Suprapubic skin (tissue), 4 donors: ENCODE measurements at places on chromosomes 2 and 18. TPM values are rescaled to one million over a fixed set of nuclear protein-coding genes. Genes with fewer than 3 reads are reported as not detected.

TP53I3 gene
- 11.7 TPM for total RNA-seq

COLEC12 gene
- 5.1 TPM for total RNA-seq

SERPINB7 gene
- 152 TPM for total RNA-seq

TMEM198 gene
- total RNA-seq: 1.4 TPM

GPR35 gene
- total RNA-seq: 7.5 TPM

TFCP2L1 gene
- total RNA-seq: 46.6 TPM

PRKD3 gene
- total RNA-seq: 26.4 TPM

GRHL1 gene
- 233 TPM for total RNA-seq

IL18RAP gene
- total RNA-seq: not detected

GPR75 gene
- 4.5 TPM for total RNA-seq

DPY30 gene
- total RNA-seq: 51.0 TPM

SLC4A5 gene
- total RNA-seq: 4.1 TPM

NDC80 gene
- total RNA-seq: 2.5 TPM

ATP8B1 gene
- 59.1 TPM for total RNA-seq

DRC1 gene
- 0.26 TPM for total RNA-seq

GRCh38 chr2:135676031-135676430, 65.6 kb upstream of the UBXN4 start:
- no peaks in the 10 kb centered on the region for H3K4me1 ChIP-seq
- no peaks in the 10 kb centered on the region for H3K27me3 ChIP-seq
- no peak overlapping the region for H3K27ac ChIP-seq
- peaks cover 36% of the 10 kb centered on the region for H3K36me3 ChIP-seq
- no peak overlapping the region for H3K4me3 ChIP-seq
- DNase-seq: no peak

GRCh38 chr2:28958689-28959088, 22.4 kb upstream of the TOGARAM2 start:
- no peak overlapping the region for H3K4me3 ChIP-seq
- no peaks in the 10 kb centered on the region for H3K36me3 ChIP-seq
- no peaks in the 10 kb centered on the region for H3K27me3 ChIP-seq
- peaks cover 6% of the 10 kb centered on the region for H3K4me1 ChIP-seq

- H3K36me3 ChIP-seq: no peaks in the 10 kb centered on the region
- no peak overlapping the region for H3K27ac ChIP-seq
- no peak for DNase-seq
- no peaks in the 10 kb centered on the region for H3K27me3 ChIP-seq
- H3K4me3 ChIP-seq: no peak overlapping the region
Measured at GRCh38 chr2:183219888-183220287, 95.6 kb downstream of the NUP35 start.

- H3K27ac ChIP-seq: no peak overlapping the region
- H3K27me3 ChIP-seq: no peaks in the 10 kb centered on the region
- no peak overlapping the region for H3K4me3 ChIP-seq
- no peaks in the 10 kb centered on the region for H3K4me1 ChIP-seq
- DNase-seq: no peak
Measured at GRCh38 chr2:169185711-169186110, 116.3 kb downstream of the DHRS9 start.

DNA sequence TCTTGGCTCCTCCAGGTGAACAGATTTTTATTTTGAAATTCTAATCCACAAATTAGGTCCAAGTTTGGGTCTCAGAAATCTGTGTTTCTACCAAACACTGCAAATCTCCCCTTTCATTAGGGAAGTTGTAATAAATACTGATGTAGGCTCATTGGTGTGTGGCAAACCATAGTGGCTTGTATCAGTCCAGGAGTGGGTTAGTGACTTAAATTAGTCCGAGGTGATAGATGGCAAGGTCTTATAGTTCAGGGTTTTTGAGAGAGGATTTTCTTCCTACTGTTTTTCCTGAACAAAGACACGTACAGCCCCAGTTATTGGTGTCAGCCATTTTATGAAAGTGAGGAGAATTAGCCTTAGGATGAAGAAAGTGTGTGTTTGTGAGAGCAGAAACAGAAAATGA, 74.6 kb downstream of the RPRM start:
- no peak for DNase-seq
- H3K4me1 ChIP-seq: peaks cover 5% of the 10 kb centered on the region
- H3K27ac ChIP-seq: no peak overlapping the region
- H3K4me3 ChIP-seq: no peak overlapping the region
- H3K27me3 ChIP-seq: no peaks in the 10 kb centered on the region
- no peaks in the 10 kb centered on the region for H3K36me3 ChIP-seq

GRCh38 chr2:113058411-113058994, 495 bp upstream of the IL36RN start:
- H3K4me1 ChIP-seq: no peaks in the 10 kb centered on the region
- no peaks in the 10 kb centered on the region for H3K36me3 ChIP-seq
- no peak overlapping the region for H3K4me3 ChIP-seq
- no peak overlapping the region for H3K27ac ChIP-seq

- H3K4me1 ChIP-seq: peaks cover 34% of the 10 kb centered on the region
- peak; percentile 44 for DNase-seq
- no peaks in the 10 kb centered on the region for H3K27me3 ChIP-seq
- no peak overlapping the region for H3K27ac ChIP-seq
- H3K4me3 ChIP-seq: no peak overlapping the region
Measured at GRCh38 chr2:111704246-111704645, 179.7 kb downstream of the ANAPC1 start.

GRCh38 chr18:44954257-44954656, 273.6 kb downstream of the SETBP1 start:
- peaks cover 17% of the 10 kb centered on the region for H3K36me3 ChIP-seq
- no peaks in the 10 kb centered on the region for H3K27me3 ChIP-seq
- no peak overlapping the region for H3K27ac ChIP-seq
- no peaks in the 10 kb centered on the region for H3K4me1 ChIP-seq
- no peak overlapping the region for H3K4me3 ChIP-seq

DNA sequence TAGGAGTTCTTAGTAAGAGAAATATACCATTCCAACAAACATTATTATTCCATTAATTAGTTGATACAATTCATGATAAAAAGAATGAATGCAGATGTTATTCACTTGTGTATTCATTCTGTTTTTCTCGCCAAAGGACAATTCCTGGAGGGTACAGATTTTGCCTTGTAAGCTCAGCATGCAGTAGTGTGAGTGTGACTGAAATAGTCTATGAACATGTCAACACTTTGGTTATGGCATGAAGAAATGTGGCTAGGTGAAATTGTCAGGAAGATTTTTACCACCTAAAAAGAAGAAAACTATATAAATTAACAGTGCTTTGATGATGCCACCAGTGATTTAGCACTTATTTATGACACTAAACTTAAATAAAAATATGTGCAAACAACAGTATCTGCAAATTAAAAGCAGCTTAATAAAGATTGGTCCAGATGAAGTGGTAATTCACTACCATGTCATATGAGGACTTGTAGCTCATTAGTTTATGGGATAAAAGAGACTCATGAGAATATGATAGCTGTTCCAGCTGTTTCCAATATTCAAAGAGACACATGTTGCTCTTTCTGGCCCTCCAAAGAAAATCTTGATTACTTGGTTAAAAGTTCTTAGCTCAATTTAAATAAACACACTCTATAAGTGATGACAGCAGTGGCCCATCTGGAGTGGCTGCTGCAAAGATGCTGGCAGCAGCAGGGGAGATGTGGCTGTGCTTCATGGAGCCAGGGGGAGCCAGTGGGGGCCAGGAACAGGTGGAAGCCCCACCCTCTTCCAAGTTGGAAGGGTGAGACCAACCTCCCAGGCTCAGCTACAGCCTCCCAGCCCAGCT, 165.0 kb downstream of the CDH19 start:
- no peak for DNase-seq
- no peak overlapping the region for H3K27ac ChIP-seq
- H3K4me1 ChIP-seq: no peaks in the 10 kb centered on the region

DNA sequence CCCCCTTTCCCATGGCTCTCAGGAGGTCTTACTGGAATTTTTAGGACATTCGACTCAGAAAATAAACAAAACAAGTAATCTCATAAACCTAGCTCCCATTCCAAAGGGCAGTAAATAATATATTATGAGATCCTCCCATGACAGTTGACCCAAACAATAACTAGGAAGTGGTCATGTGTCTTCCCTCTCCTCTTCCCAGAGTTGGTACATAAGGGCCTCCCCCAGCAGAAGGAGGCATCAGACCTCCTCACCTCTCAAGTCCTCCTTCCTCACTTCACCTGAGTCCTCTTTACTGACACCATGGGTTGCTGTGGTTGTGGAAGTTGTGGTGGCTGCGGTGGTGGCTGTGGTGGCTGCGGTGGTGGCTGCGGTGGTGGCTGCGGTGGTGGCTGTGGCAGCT, at the start of gene SCYGR7:
SCYGR7 (plus strand) TSS at position 301 of the 400 bp plus-strand sequence; CDS start at position 301, 0 bp downstream.
- no peaks in the 10 kb centered on the region for H3K27me3 ChIP-seq
- no peak within 1 kb of the TSS for H3K27ac ChIP-seq
- DNase-seq: no peak
- no peak within 1 kb of the TSS for H3K4me3 ChIP-seq

- H3K27ac ChIP-seq: no peak overlapping the region
- no peak overlapping the region for H3K4me3 ChIP-seq
- peaks cover 10% of the 10 kb centered on the region for H3K4me1 ChIP-seq
- no peaks in the 10 kb centered on the region for H3K27me3 ChIP-seq
Measured at GRCh38 chr2:97910403-97911205, 85.1 kb downstream of the TMEM131 start.

- H3K27ac ChIP-seq: no peak overlapping the region
- H3K4me1 ChIP-seq: no peaks in the 10 kb centered on the region
- DNase-seq: no peak
Measured at GRCh38 chr2:154187948-154188347, 316.2 kb downstream of the GALNT13 start.

DNA sequence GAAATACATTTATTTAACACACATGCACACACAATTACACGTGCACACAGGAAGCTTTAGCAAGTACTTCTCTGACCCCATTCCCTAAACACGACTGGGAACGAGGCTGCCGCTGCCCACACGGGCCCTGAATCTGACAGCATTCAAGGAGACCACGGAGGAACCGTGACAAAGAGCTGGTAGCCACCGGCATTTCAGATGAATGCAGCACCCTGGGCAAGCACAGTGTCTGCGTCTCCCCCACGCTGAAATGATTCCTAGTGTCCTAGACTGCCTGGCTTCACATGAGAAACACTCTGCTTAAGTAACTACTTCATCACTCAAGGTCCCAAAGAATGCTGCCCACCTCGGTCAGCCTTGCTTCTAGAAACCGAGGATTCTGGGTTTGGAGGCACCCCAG, 95.0 kb downstream of the HDAC4 start:
- peak; percentile 55 for DNase-seq
- no peak overlapping the region for H3K27ac ChIP-seq
- H3K4me3 ChIP-seq: no peak overlapping the region
- H3K36me3 ChIP-seq: no peaks in the 10 kb centered on the region
- peaks cover 60% of the 10 kb centered on the region for H3K4me1 ChIP-seq
- H3K27me3 ChIP-seq: no peaks in the 10 kb centered on the region

- no peak overlapping the region for H3K4me3 ChIP-seq
- H3K4me1 ChIP-seq: no peaks in the 10 kb centered on the region
- peaks cover 3% of the 10 kb centered on the region for H3K27me3 ChIP-seq
- no peaks in the 10 kb centered on the region for H3K36me3 ChIP-seq
- no peak overlapping the region for H3K27ac ChIP-seq
Measured at GRCh38 chr2:96159084-96159830, 14.0 kb upstream of the DUSP2 start.

DNA sequence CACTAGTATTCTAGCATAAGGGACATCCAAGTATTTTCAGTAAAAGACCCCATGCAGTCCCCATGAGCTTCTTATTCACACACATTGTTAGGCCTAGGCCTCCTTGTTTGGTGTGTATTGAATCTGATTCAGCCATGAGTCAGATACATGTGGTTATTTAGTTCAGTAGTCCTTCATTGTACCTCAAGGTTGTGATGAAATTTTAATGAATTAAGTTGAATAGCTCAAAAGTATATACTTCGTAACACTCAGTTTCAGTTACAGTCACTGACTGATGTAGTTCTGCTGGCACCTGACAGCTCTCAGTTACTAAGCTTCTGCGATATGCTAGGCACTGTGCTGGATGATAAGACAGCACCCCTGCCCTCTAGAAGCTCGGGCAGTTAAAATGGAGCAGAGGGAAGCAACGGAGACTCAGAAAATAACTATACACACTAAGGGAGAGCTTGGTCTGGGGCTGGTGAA, 86.4 kb downstream of the XRCC5 start:
- H3K4me1 ChIP-seq: no peaks in the 10 kb centered on the region
- no peaks in the 10 kb centered on the region for H3K27me3 ChIP-seq
- H3K27ac ChIP-seq: no peak overlapping the region
- H3K4me3 ChIP-seq: no peak overlapping the region
- no peak for DNase-seq

DNA sequence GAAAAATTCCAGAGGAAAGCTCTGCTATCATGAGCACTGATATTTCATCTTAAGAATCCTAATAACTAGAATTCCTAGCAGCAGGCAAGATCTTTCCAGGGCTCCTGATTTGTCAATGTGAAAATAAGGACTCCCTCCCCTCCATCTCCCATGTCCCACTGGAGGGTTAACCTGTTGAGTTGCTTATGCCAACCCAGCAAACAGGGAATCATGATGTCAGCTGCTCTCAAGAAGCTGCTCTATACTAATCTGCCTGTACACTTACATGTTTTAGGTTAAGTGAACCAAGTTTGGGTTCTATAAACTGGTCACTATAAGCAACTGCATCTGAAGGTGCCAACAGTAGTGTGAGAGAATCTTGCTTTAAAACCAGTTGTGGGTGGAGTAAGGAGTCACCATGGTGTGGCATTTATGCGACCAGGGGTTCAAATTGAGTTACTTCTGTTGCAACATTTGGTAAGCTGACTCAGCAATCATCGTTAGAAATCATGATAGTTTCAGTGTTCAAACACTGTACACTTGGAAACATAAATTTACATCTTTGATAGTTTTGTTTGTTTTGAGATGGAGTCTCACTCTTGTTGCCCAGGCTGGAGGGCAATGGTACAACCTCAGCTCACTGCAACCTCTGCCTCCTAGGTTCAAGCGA, 53.4 kb downstream of the STK25 start:
- DNase-seq: no peak
- no peaks in the 10 kb centered on the region for H3K27me3 ChIP-seq
- H3K27ac ChIP-seq: no peak overlapping the region
- no peak overlapping the region for H3K4me3 ChIP-seq
- peaks cover 3% of the 10 kb centered on the region for H3K36me3 ChIP-seq

DNA sequence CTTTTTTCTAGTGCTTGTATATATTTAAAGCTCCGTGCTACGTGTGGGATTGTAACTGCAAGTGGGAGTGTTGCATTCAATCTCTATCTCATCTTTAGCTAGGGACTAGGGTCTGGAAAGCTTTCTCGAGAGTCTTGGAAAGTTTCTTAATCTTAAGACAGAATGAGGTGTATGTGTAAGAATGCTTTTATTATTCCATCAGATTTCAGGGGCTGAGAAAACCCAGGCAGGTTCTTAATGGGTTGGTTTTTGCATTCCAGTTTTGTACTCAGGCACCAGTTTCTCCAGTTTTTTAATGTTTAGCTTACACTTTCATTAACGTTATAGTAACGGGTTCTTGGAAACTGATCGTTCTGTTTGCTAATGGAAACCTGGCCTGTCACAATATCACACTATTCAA, 20.3 kb downstream of the MRPL19 start:
- no peak overlapping the region for H3K27ac ChIP-seq
- H3K36me3 ChIP-seq: peaks cover 27% of the 10 kb centered on the region
- no peaks in the 10 kb centered on the region for H3K27me3 ChIP-seq

GRCh38 chr2:102975996-102976975, 214.5 kb downstream of the TMEM182 start:
- H3K4me1 ChIP-seq: no peaks in the 10 kb centered on the region
- no peak for DNase-seq
- no peak overlapping the region for H3K27ac ChIP-seq
- H3K27me3 ChIP-seq: peaks cover 7% of the 10 kb centered on the region
- H3K36me3 ChIP-seq: no peaks in the 10 kb centered on the region

- no peaks in the 10 kb centered on the region for H3K36me3 ChIP-seq
- DNase-seq: no peak
- no peaks in the 10 kb centered on the region for H3K4me1 ChIP-seq
- no peak overlapping the region for H3K27ac ChIP-seq
Measured at GRCh38 chr2:37337620-37338280, 6.7 kb upstream of the QPCT start.
